ENCODE measurements at places on chromosomes 16 and 17. TPM values are rescaled to one million over a fixed set of nuclear protein-coding genes. Genes with fewer than 3 reads are reported as not detected.

The BPTF gene
- 30.8 TPM for total RNA-seq

The ATP2C2 gene
- total RNA-seq: not detected

The TLK2 gene
- 56.7 TPM for total RNA-seq

The MYH1 gene
- not detected for total RNA-seq

The NPIPA8 gene
- total RNA-seq: not detected

The ITGA2B gene
- total RNA-seq: 0.05 TPM

The EXOSC6 gene
- 49.4 TPM for total RNA-seq

The CCDC102A gene
- total RNA-seq: 16.5 TPM

The KRTAP3-2 gene
- not detected for total RNA-seq

The EME2 gene
- 7.8 TPM for total RNA-seq

The CTRL gene
- 0.33 TPM for total RNA-seq

The HASPIN gene
- 22.6 TPM for total RNA-seq

The MPP2 gene
- total RNA-seq: 4.8 TPM

The FMNL1 gene
- total RNA-seq: 44.8 TPM

The WFIKKN1 gene
- total RNA-seq: not detected

The ZACN gene
- not detected for total RNA-seq

The PROCA1 gene
- 2.0 TPM for total RNA-seq

The FN3KRP gene
- total RNA-seq: 50.0 TPM

The MRPL38 gene
- 55.1 TPM for total RNA-seq

The P2RX1 gene
- total RNA-seq: 0.67 TPM

The MT1M gene
- not detected for total RNA-seq

The PRSS33 gene
- total RNA-seq: 0.36 TPM

The HS3ST3B1 gene
- total RNA-seq: 14.2 TPM

The EFNB3 gene
- 7.6 TPM for total RNA-seq

The OR2C1 gene
- total RNA-seq: not detected

The CDK5R1 gene
- 6.3 TPM for total RNA-seq

The KRTAP4-3 gene
- not detected for total RNA-seq

The TBC1D3H gene
- total RNA-seq: not detected

The KCNH6 gene
- total RNA-seq: not detected

The PLEKHH3 gene
- 32.8 TPM for total RNA-seq

The CCL17 gene
- 14.2 TPM for total RNA-seq

The CDH11 gene
- total RNA-seq: 26.9 TPM

Data from A172 (cell line).